Urinary bladder (tissue), 4 donors: ENCODE measurements at places on chromosomes 7 and 10. TPM values are rescaled to one million over a fixed set of nuclear protein-coding genes. Genes with fewer than 3 reads are reported as not detected.

GRCh38 chr10:98349508-98349922 lies 65.5 kb downstream of the PYROXD2 start:
- DNase-seq = peak; percentile 78

GRCh38 chr10:130393342-130393741 lies 257.2 kb downstream of the GLRX3 start:
- DNase-seq = no peak

PRLHR gene
- polyA plus RNA-seq = 0.16 TPM

CNTNAP2 gene
- polyA plus RNA-seq = 0.28 TPM

GRCh38 chr7:117531595-117532244 lies 51.9 kb downstream of the CFTR start:
- no peak for DNase-seq

DNA sequence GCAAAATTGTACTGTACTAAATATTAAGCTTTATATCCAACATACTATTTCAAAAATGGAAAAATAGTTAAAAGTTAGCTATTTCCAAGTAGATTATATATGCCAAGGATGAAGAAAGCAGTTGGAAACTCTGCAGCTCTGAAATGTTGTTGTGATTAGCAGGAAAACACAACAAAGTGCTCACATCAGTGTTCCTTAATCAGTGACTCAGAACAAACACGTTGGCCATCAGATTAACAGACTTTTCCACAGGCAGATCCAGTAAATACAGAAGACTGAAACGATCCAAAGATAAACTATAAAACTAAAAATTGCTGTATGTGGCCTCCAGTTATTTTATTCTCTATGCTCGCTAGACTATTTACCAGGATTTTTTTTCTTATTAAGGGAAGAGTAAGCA lies 99.6 kb upstream of the SEMA3D start:
- DNase-seq = no peak

- DNase-seq = no peak
Measured at GRCh38 chr10:112907893-112908292, 42.2 kb upstream of the TCF7L2 start.

SEMA3A gene
- 12.9 TPM for polyA plus RNA-seq

DNA sequence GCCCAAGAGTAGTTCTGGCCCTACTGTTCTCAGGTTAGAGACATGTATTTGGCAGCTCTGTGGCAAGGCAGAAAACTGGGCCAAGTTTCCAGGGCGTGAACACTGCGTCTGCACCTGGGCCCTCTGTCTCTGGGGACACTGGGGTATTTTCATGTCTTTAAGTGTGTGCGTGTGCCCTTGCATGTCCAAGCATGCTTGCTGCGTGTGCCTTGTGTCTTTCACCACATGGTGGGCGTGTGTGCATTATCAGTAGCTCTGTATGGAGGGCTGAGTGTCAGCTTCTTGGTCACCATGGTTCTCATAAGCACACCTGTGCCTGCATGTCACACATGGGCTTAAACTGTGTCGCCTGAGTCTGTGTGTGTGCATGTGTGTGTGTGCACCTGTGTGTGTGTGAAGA lies 69.3 kb downstream of the HIPK2 start:
- DNase-seq = no peak

GRCh38 chr10:57806675-57807074 lies 461.0 kb downstream of the IPMK start:
- no peak for DNase-seq

GRCh38 chr7:16657656-16658279 lies 11.8 kb downstream of the BZW2 start:
- no peak for DNase-seq

GRCh38 chr7:115561335-115562110 lies 469.0 kb downstream of the TFEC start:
- no peak for DNase-seq

CFTR gene
- polyA plus RNA-seq = 0.05 TPM

- DNase-seq = no peak
Measured at GRCh38 chr7:111012149-111012548, 78.8 kb upstream of the LRRN3 start.

ZNF804B gene
- polyA plus RNA-seq = not detected

SEC61A2 gene
- 6.4 TPM for polyA plus RNA-seq

DNA sequence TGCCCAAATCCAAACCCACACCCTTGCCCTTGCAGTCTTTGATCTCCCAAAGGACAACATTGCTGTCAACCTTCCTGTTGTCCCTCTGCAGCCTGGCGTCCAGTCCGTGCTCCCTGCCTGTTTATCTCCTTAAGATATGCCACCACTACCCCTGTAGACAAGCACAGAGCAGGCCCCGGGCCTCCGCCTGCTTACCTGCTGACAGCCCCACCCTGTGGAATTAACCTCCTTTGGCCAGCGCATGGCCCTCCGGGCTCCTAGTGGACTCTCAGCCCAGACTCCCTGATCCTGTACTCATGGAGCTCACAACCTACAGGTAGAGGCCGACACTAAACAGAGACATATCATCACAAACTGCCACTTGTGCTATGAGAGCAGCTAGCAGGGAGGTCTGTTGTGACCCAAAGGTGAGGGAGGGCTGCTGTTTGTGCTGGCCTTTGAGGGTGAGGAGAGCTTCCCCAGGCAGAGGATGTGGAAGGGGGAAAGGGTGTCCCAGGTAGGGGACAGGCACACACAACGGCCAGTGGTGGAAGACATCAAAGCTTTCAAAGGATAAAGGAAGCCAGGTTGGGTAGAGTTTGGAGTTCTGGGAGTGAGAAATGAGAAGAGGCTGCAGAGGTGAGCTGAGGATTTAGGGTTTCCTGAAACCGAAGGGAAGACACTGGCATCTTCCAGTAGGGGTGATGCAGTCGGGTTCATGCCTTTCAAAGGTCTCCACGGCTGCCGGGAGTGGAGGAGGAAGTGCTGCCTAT lies 174.5 kb upstream of the ZMIZ1 start:
- no peak for DNase-seq

GRCh38 chr7:50473531-50473930 lies 23.4 kb upstream of the FIGNL1 start:
- no peak for DNase-seq

GRCh38 chr10:81724431-81724830 lies 150.6 kb upstream of the NRG3 start:
- no peak for DNase-seq

GIMAP4 gene
- 41.1 TPM for polyA plus RNA-seq

GRCh38 chr7:8982338-8982992 lies 549.1 kb downstream of the NXPH1 start:
- DNase-seq = no peak

DNA sequence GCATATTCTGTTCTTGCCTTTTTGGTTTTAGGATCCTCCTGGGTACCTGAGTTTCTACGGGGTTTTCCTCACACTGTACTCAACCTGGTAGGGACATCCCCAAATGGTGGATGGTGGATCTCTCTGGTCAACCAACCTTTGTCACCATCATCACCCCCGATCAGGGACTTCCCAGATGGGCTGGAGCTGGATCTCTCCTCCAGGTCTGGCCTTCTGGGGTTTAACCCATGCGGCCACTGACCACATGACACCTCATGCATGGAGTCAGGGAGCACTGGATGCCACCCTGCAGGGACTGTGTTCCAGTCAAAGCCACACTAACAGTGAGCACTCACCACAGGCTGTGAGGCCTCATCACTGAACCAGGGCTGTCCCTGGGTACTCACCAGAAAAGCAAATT lies 80.0 kb downstream of the CELF2 start:
- no peak for DNase-seq

DNA sequence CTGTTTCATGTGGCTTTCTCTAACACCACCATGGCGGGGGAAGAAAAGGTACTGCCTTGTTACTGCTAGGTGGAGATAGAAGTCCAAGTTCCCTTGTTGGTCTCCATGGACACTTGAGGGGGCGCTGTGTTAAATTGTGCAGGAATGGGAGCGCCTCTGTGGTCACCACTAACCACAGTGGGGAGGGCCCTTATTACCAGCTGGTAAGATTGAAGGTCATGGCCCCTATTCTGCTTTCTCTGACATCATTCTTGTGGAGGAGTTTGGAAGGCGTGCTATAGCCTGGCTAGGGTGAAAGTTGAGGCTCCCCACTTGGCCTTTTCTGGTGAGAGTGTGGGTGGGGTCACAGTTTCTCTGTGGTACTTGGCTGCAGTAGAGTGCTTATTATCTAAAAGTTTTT lies 14.9 kb upstream of the MXI1 start:
- no peak for DNase-seq

GRCh38 chr7:50085344-50085743 lies 7.7 kb downstream of the ZPBP start:
- no peak for DNase-seq

TSPAN12 gene
- 13.8 TPM for polyA plus RNA-seq
